AML-193 (cell line): ENCODE measurements at places on chromosomes 2 and 18.
A peak's percentile ranks its signal among the peaks of the same experiment; 100 is the strongest.

GRCh38 chr2:15449556-15450236, 111.4 kb downstream of the NBAS start:
- no peak for DNase-seq

DNA sequence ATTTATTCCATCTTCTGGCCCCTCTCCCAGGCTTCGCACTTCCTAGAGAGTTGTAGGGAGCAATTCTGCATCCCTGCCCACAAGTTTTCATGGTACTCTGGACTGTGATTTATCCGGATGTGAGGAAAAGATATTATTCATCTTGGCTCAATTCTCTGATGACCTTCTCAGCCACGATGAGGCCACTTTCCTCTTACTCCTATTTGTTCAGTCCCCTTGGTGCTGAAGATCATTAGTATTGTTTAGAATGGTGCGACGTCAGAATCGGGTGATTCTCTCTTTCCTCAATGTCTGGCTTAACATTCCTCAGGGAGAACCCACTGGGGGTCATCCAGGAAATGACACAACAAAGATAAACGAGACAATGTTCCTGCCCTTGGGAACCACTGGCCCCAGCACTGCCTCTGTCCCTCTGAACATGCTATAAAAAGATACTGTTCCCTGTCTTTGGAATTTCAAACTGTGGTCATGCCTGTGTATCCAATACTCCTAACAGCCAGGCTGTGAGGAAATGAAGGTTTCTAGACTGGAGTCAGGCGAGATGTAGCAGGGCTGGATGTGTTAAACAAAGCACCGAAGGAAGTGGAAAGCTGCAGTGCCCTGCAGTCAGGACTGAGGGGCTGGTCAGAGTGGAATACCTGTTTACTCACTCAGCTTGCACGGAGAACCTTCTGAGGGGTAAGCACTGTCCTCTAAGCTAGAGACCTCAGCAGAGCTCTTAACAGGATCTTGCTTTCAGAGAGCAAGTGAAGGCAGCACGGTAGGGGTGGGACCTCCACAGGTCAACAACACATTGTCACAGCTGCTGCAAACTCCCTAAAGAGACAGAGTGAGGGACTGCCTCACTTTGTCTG, 12.9 kb upstream of the GLI2 start:
- DNase-seq: no peak

- DNase-seq: no peak
Measured at GRCh38 chr2:226600184-226600583, 199.4 kb downstream of the IRS1 start.

GRCh38 chr2:111707700-111708099, 176.3 kb downstream of the ANAPC1 start:
- no peak for DNase-seq

GRCh38 chr2:173130496-173131465, 55.1 kb downstream of the MAP3K20 start:
- DNase-seq: no peak

GRCh38 chr18:47215554-47216138, 35.8 kb downstream of the SKOR2 start:
- peak; percentile 51 for DNase-seq

DNA sequence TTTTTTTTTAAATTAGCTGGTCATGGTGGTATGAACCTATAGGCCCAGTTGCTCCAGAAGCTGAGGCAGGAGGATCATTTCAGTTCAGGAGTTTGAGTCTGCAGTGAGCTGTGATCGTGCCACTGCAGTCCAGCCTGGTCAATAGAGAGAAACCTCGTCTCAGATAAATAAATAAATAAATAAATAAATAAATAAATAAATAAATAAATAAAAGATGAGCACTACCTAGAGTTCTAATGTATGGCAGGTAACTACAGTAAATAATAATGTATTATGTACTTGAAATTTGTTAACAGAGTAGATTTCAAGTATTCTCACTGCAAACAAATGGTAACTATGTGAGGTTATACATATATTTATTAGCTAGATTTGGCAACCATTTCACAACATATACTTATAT, 697.9 kb upstream of the ID2 start:
- DNase-seq: no peak

DNA sequence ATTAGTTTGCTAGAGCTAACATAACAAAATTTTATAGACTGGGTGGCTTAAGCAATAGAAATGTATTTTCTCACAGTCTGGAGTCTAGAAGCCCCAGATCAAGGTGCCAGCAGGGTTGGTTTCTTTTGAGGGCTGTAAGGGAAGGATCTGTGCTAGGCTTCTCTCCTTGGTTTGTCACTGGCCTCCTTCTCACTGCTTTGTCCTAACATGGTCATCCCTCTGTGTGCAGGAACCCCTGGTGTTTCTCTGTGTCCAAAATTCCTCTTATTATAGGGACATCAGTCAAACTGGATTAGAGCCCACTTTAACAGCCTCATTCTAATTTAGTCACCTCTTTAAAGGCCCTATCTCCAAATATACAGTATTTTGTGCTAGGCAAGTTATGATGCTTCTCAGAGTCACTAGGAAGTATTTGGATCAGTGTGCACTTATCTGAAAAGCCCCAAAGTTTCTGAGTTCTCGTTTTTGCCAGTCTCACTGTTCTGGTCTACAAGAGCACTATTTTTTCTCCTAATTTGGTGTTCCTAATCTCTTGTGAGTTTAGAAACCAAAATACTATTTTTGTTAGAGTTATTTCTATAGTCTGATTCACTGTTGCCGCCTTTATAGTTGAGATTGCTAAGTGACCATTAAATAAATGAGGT, 29.0 kb downstream of the ZC3H6 start:
- DNase-seq: no peak
